Stimulated activated CD8-positive, alpha-beta memory T cell treated with anti-CD3 and anti-CD28 coated beads, Interleukin-4, amount 100 ng/mL, for 24 hours (primary cell): ENCODE measurements at places on chromosomes 16 and 17.

- DNase-seq, result no peak
Measured at GRCh38 chr17:13753771-13754170, 152.0 kb upstream of the HS3ST3A1 start.

DNA sequence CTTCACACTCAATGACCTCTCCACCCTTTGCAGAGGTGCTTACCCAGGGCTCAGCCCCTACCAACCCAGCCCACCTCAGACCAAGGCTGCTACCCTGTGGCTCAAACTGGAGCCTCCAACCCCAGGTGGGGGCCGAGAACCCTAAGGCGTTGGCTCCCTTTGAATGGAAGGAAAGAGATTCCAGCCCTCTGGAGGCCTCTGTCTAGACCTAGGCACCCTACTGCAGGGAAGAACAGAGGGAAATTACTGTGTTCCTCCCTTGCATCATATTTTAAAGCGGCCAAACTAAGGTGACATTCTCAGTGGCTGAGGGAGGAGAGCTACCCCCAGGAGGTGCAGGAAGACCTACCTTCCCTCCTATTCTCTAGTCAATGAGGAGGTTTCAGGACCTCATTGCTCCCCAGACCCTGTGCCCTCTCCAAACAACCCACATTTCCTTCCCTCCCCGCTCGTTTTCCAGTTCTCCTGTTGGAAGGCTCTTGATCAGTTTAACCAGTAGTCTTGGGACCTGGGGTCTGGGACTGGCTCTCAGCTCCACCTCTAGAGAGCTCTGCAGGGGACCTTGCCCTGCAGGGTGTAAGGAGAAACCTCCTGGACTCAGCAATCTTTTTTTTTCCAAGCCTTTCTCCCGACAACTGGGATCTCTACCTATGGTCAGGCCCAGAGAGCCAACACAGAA is 5.5 kb upstream of the HOXB8 start:
- no peak for DNase-seq

DNA sequence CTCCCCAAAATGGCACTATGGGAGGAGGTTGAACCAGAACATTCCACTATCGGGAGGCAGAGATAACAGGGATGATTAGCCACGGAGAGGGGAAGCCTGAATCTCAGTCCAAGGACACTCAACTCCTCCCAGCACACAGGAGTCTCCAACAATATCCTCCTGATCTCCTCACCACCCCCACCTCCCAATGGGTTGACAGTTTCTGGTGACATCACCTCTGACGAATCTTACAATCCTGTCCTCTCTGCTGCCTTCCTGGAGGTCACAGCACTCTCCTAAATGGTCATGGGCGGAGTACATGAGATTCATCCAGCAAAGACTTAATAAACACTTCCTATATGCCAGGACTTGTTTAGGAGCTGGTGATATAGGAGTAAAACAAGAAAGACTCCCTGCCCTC is 80.9 kb downstream of the SLC6A2 start:
- no peak for DNase-seq

DNA sequence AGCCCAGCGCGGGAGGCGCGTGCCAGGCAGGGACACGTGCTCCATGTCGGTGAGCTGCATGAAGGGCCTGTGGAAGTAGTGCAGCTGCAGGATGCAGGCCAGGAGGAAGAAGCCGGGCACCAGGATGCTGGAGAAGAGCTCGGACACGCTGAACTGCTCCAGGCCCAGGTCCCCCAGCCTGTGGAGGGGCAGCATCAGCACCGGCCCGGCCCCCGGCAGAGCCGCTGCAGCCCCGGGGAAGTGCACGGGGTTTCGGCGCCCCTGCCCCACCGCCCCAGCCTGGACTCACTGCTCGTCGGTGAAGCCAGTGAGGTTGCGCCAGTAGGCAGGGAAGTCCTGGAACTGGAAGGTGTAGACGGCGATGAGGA is 28.0 kb downstream of the CTU2 start:
- DNase-seq, result no peak

- DNase-seq, result no peak
Measured at GRCh38 chr16:76529120-76529519, 251.9 kb downstream of the CNTNAP4 start.

DNA sequence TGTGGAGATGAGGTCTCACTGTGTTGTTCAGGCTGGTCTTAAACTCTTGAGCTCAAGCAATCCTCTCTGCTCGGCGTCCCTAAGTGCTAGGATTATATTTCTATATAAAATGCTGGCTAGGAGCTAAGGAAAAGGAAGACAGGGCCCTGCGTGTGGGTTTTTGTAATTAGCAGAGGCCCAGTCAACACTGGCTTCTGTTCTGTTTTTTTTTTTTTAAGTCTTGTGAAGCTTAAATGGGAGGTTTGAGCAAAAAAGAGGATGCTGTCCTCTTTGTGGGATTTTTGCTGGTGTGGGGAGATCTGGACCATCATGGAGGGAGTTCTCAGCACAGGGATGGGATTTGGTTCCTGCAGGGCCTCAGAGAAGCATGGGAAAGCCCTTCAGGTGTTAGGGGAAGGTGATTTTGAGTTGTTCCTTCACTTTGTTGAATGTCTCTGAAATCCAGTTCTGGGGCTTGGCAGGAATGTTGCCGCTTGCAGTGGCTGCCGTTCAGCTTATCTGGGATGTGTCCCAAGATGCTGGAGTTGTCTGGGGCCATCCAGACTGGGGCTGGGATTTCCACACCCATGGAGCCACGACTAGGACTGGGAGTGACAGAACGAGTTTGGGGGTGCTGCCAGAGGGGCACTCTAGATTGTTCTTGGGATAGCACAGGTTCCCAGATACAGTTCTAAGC is 4.2 kb downstream of the PYCARD start:
- no peak for DNase-seq

- no peak for DNase-seq
Measured at GRCh38 chr17:51261024-51261963, 948 bp downstream of the UTP18 start.
